G401 (cell line): ENCODE measurements at places on chromosomes 11 and 22. TPM values are rescaled to one million over a fixed set of nuclear protein-coding genes. Genes with fewer than 3 reads are reported as not detected.

- no peak for DNase-seq
Observed at GRCh38 chr22:48949375-48950149, 878.1 kb downstream of the BRD1 start.

- DNase-seq: no peak
Observed at GRCh38 chr22:22159384-22159783, 85.2 kb upstream of the VPREB1 start.

- no peak for DNase-seq
Observed at GRCh38 chr11:16098526-16099205, 257.7 kb downstream of the SOX6 start.

- peak; percentile 64 for DNase-seq
Observed at GRCh38 chr11:44598831-44599230, 33.4 kb downstream of the CD82 start.

DNA sequence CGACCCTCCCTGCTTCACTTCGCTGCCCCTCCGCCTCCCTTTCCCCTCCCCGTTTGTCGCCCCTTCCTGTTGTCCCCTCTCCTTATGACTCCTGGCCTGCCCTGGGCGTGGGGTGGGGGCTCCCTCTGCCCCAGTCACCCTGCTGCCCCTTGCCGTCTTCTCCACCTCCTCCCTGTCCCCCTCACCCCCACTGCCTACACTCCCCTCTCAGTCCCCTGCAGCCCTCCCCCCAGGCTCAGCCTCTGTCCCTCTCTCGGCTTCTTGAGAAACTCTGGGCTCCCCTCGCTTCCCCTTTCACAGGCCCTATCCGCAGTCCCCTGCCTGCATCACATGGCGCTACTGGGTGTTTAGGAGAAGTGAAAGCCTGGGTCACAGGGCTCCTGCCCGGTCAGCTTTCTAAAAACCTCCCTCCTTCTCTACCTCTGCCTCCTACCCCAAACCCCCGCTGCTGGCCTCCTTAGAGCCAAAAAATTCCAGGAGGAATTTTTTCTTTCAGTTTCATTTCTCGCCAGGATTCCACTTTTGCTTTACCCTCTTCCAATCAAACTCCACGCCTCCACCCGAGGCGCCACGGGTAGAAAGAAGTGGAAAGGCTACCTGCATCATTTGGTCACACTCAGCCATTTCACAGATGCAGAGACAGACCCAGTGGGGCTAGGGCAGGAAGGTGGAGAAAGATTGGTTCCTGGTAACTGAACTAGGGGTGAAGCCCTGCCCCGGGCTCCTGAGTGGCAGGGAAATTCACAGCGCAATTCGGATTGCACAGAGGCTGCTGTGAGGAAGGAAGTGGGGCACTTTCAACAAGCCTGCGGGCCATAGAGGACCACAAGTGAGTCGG lies at the start of gene SLC15A3:
Gene SLC15A3, minus strand, starts transcription at position 273 of the 838 bp plus-strand sequence. CDS start 625 bp downstream, outside the sequence.
- no peak for DNase-seq

- DNase-seq: no peak
Observed at GRCh38 chr22:19082793-19083192, 39.4 kb downstream of the DGCR2 start.

DNA sequence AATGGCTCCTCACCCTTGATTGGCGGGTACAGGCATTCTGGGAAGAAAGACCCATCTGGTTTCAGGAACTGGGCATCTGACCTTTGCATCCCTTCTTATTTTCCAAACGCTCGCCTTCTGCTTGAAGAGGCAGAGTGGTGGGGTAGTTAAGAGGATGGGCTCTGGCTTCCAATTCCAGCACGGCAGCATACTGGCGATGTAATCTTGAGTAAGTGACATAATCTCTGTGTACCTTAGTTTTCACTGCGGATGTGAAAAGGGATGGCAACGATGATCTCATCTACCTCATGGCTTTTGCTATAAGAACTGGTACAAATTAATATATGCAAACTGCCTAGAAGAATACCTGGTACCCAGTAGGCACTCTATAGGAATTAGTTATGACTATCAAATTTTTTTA lies 10.0 kb upstream of the TIMP3 start:
- no peak for DNase-seq

DNA sequence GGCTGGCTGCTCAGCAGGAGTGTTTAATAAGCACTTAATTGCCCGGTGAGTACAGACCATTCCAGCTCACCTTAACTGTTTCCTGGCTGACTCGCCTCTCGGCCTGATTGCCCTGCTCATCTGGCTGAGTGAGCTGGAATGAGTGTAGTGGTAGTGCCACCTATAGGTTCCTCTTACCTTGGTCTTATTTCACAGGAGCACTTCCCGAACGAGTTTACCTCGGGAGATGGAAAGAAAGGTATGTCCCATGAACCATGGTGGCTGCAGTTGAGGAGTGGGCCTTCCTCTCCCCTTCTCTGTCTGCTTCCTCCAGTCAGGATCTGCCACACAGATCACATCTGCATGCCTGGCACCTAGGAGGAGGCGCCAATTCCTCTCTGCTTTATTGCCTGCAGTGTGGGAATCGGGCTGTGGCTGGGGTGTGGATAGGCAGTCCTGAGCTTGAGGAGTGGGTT lies 26.7 kb downstream of the UPB1 start:
- DNase-seq: peak; percentile 84

- no peak for DNase-seq
Observed at GRCh38 chr22:48037618-48038017, 1275.2 kb downstream of the TBC1D22A start.

- DNase-seq: peak; percentile 23
Observed at GRCh38 chr22:30605449-30606110, 1.4 kb upstream of the TCN2 start.

GRCh38 chr11:11267312-11267711 lies 85.7 kb downstream of the CSNK2A3 start:
- no peak for DNase-seq

- no peak for DNase-seq
Observed at GRCh38 chr11:35515224-35515623, 10.2 kb downstream of the PAMR1 start.

GRCh38 chr22:40043081-40043480 lies 48.3 kb downstream of the FAM83F start:
- peak; percentile 70 for DNase-seq

- DNase-seq: no peak
Observed at GRCh38 chr11:35287344-35287890, 131.9 kb downstream of the SLC1A2 start.

- no peak for DNase-seq
Observed at GRCh38 chr11:56273854-56274253, at the start of gene OR5T1. TSS of gene OR5T1 (plus strand) at chr11:56274154. CDS start at chr11:56275639, 1,485 bp downstream.

GRCh38 chr11:73218106-73218829 lies at the start of gene P2RY2:
TSS of gene P2RY2 (plus strand) at chr11:73218281. CDS start at chr11:73234160, 15,879 bp downstream.
- DNase-seq: no peak

DNA sequence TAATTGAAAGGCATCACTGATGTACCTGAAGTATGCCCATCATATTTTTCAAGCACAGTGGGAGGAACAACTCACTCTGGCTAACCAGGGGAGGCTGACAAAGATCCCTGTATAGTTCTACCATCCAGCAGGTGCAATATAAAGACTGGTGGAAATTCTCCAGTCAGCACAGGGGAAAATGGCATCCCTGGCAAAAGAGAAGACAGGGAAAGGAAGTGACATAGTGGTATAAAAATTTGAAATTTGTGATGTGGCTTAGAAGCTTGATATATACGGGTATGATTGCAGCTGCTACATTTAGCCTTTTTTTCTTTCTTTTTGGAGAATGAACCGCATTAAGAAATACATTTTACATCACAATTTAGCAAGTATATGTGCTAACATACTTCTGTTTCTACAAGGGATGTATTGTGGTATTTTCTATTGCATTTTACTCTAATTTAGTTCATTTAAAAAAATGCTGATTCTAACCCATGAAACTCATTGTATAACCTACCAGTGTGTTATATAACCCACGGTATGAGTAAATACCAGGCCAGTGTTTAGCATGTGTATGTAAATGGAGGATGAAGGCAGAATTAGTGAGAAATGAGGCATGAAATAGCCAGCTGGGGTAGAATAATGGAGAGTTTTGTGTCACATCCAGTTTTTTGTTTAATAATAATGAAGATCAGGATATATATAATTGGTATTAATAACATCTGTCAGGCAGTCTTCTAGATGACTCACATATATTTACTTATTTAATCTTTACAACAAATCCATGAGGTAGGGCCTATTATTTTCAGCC lies 186.1 kb downstream of the ARHGAP42 start:
- no peak for DNase-seq

Gene POU2AF3
- total RNA-seq: not detected in 2 replicates

Gene GLB1L2
- 9.8 and 13.0 TPM in 2 replicates for total RNA-seq

Gene PPP6R2
- 76.9 and 77.8 TPM in 2 replicates for total RNA-seq

Gene ACR
- total RNA-seq: not detected in 2 replicates

Gene ARL2
- 175 and 216 TPM in 2 replicates for total RNA-seq

Gene FXYD6
- not detected in 2 replicates for total RNA-seq
